ENCODE measurements at places on chromosomes 7 and 10. TPM values are rescaled to one million over a fixed set of nuclear protein-coding genes. Genes with fewer than 3 reads are reported as not detected.

The RHEB gene
- polyA plus RNA-seq, result 136 TPM

The DDX50 gene
- polyA plus RNA-seq, result 67.1 TPM

The KAZALD1 gene
- 12.5 TPM for polyA plus RNA-seq

The SSC4D gene
- 1.6 TPM for polyA plus RNA-seq

The NUTM2A gene
- polyA plus RNA-seq, result 3.5 TPM

The RPEL1 gene
- 0.12 TPM for polyA plus RNA-seq

The RET gene
- 2.2 TPM for polyA plus RNA-seq
